ENCODE measurements at places on chromosomes 1 and 21.

DNA sequence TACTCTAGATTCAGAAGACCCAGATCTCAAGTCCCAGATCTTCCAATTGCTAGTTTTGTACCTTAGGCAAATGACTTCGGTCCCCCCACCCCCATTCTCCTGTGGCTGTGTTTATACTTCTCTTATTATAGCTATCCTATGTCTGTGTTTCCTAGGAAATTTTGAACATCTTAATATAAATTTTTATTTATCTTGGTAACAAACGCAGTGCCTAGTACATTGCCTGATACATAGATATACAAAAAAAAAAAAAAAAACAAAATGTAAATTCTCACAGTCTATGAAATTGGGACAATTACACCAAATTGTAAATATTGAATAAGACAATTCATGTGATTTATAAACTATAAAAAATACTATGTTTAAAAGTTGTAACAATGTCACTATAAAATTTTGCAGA lies 84.1 kb upstream of the SLC44A3 start:
- no peak for DNase-seq

DNA sequence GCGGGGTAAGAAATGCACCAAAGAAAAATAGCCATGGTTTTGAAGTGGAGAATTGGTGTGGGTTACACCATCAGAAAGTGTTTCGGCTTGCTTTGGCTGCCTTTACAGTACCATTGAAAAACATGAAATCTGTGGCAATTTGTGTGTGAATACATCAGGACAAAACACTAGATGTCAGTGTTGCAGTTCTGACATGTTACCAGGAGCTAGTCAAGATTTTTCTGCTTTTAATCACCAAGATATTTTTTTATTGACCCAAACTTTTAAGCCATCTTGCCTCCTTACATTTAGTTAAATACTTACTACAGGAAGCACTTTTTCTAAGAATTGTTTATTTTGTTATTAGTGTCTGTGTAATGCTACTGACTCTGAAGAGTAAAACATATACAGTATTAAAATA lies 14.3 kb downstream of the RRP15 start:
- DNase-seq = no peak

GRCh38 chr1:225660544-225660946 lies 7.6 kb upstream of the ENAH start:
- no peak for DNase-seq

GRCh38 chr1:174297351-174297750 lies 138.0 kb downstream of the RABGAP1L start:
- no peak for DNase-seq

GRCh38 chr1:190399233-190399632 lies 78.4 kb downstream of the BRINP3 start:
- DNase-seq = no peak

- DNase-seq = no peak
Observed at GRCh38 chr1:244782056-244782455, 53.4 kb upstream of the COX20 start.

GRCh38 chr1:1835546-1835945 lies 55.3 kb downstream of the GNB1 start:
- DNase-seq = no peak

- no peak for DNase-seq
Observed at GRCh38 chr1:118898712-118899111, 89.4 kb downstream of the TBX15 start.

GRCh38 chr1:174940646-174941175 lies 59.0 kb upstream of the CACYBP start:
- no peak for DNase-seq

DNA sequence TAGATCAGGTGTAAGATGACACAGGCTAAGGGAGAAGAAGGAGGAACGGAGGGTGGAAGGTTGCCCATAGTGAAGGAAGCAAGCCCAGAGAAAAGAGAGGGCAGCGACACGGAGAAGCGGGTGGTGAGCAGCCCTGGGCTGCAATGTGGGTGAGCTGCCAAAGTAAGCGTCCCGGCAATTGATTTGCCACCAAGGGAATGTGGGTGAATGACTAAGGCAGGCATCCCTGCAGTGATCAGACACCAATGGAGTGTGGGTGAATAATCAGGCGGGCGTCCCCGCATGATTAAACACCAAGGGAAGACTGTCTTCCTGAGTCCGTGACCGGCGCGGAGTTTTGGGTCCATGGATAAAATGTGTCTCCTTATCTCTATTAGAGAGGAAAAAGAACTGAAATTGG lies 79.6 kb downstream of the UCHL5 start:
- DNase-seq = no peak

DNA sequence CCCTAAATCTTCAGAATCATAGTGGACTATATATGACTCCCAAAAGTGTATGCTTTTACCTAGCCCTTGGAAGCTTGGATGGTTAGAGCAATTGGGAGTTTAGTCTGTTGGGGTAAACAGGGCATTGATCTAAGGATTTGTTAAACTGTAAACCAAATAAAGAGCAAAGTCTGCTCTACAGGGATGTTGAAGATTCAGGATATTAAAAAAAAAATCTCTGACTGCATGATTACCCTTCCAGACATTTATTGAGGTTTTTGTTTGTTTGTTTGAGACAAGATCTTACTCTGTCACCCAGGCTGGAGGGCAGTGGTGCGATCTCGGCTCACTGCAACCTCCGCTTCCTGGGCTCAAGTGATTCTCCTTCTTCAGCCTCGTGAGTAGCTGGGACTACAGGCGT lies 31.6 kb downstream of the PBX1 start:
- DNase-seq = no peak

DNA sequence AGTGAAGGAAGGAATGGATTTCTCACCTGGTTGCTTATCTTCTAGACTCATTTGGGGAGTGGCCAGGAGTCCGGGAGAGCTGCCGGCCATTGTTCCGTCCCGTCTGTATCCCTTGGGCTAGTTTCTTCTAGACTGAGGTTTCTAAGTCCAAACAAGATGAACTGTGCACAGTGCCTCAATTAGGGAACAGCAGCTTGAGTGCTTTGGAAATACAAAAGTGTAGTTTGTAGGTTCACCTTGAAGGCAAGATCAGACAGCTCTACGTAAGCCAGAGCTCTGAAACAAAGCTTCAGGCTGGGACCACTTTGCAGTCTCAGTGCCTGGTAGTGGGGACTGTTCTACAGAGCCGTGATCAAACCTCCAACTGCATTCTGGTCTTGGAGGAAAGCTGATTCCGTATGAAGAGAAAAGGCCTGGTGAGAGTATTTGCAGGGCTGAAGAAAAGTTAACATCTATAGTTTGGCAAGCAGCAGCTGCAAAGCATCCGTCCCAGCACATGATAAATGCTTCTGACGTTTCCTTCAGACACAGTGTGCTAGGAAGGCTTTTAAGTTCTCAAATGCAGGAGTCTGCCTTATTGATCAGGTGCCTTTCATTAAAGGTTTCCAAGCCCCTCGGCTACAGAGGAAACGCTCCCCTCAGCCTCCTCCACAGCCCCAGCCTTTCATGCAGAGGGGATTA lies 432.8 kb downstream of the KIF26B start:
- DNase-seq = no peak

GRCh38 chr1:224502459-224503160 lies 68.0 kb upstream of the WDR26 start:
- DNase-seq = no peak

DNA sequence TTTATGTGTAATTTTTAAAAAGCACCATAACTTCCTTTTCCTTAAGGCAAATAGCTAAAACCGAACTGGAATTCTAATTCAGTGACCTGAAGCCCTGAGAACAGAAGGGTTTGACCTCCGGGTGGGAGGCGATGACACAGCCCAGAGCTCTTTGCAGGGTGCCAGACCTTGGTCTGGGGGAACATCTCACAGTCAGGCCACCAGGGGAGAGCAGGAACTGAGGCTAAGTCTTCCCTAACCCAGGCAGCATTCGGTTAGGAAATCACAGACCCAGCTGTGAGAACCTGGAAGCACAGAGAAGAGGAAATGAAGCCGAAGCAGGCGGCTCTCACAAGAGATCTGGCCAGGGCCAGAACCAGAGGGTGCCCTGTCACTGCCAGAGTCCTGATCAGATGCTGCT lies 444.8 kb downstream of the TTLL7 start:
- no peak for DNase-seq

- no peak for DNase-seq
Observed at GRCh38 chr1:193919827-193920226, 733.4 kb upstream of the B3GALT2 start.

DNA sequence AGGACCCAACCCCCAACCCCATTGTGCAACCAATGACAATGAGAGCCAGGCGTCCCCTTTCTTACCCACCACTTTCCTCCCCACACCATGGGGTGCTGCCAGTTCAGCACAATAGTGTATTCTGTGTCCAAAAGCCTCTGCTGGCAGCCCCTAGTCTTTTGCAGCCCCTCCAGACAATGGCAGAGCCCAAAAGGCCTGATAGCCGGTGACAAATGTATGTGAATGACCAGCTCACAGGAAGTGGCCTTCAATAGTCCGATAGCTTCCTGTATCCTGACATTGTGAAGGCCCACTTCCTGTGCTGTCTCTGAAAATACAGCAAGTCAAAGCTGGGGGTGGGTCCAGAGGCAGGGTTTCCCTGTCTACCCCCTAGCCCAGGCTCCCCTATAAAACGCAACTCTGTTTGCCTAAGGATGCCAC lies 16.6 kb downstream of the SMIM12 start:
- no peak for DNase-seq

DNA sequence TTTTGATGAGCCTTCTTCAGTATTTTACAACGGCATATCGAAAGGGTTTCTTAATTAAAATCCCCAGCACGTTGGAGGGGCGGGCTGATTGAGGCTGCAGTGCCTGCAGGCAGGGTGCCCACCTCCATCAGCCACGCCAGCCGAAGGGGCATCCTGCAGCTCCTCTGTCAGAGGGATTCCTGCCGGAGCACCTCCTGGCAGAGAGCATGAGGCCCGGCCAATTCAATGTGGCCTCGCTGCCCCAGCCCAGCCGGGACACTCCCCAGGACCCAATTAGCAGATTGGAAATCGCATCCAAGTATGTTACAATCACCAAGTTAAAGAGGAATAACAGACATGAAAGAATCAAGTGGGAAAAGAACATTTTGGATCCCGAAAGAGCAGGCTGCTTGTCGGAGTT lies 216.6 kb downstream of the ST6GALNAC3 start:
- DNase-seq = no peak

- no peak for DNase-seq
Observed at GRCh38 chr1:153506831-153507413, 28.9 kb downstream of the S100A6 start.

- no peak for DNase-seq
Observed at GRCh38 chr21:46596201-46596600, 8.7 kb downstream of the S100B start.

DNA sequence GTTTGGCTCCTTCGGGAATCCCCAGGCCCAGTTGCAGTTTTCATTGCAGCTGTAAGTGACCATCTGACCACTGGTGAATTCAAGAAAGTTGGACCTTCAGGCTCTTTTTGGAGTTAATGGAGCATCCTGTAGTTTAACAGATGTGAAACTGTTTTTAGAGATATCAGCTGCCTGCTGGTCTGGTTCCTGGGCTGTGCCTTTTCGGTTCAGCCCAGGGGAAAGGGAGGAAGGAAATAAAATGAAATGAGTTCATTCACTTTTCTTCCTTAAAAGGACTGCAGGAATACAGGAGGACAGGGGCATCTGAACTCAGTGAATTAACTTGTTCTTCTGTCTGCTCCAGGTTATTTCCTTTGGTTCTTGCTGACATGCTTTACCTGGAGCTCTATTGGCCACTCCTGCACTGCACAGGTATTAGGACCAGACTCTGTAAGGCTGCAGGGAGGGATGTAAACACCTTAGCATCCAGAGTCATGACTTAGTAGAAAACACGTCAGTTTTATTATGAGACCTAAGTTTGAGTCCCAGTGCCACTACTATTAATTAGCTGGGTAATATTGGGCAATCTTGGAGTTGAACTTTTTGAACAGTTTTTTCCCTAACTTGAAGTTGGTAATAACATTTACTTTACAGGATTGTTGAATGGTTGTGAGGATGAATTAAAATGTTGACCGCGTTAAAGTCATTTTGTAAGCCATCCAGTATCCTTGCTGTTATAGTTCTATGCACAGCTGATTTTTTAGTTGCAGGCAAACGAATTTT lies 83.6 kb downstream of the LRRC8D start:
- no peak for DNase-seq

GRCh38 chr1:109625601-109626560 lies 6.2 kb downstream of the AMPD2 start:
- no peak for DNase-seq

DNA sequence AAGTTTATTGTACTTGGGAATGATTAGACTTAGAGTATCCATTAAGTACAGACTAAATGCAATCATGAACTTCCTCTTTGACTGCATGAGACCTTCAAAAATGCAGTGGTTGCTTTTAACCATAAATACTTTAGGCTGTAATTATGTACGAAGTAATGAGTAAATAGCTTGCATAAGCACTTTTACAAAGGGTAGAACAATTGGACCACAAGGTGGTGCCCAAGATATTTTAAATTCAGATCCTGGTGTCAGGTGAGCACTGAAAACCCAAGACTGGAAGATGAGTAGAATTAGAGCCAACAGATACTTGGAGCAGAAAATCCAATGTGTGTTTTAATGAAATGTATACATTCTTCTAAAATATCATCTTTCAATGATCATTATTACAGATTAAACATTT lies 43.4 kb upstream of the RHOU start:
- no peak for DNase-seq

- DNase-seq = no peak
Observed at GRCh38 chr1:3620708-3621107, 4.1 kb upstream of the TPRG1L start.

GRCh38 chr1:183562701-183563100 lies 27.6 kb downstream of the NCF2 start:
- no peak for DNase-seq

- DNase-seq = no peak
Observed at GRCh38 chr1:212607206-212607912, 1.2 kb upstream of the ATF3 start.

- DNase-seq = no peak
Observed at GRCh38 chr21:31397515-31397926, 53.5 kb upstream of the TIAM1 start.

DNA sequence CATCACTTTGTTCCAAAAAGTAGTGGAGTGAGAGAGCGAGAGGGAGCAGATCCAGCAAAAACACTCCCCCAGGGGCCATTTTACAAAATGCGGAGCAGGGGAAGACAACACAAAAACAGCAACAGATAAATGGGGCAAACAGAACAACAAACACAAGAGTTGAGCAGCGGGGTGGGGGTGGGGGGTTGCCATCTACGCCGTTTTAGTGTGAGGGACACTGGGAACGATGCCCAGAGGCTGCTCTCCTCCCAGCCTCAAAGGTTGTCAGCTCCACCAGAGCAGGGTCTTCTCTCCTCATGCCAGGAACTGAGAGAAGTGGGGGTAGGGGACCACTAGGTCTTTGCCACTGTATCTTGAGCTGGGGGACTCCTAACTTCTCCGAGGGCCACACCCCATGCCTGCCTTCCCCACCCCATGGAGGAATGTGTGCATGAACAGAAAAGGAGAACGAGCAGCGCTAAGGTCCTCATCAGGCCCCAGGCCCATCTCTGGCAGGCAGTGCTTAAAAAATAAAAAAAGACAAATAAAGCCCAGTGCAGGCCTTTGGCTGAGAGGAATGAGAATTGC lies 1.3 kb upstream of the PBXIP1 start:
- no peak for DNase-seq

DNA sequence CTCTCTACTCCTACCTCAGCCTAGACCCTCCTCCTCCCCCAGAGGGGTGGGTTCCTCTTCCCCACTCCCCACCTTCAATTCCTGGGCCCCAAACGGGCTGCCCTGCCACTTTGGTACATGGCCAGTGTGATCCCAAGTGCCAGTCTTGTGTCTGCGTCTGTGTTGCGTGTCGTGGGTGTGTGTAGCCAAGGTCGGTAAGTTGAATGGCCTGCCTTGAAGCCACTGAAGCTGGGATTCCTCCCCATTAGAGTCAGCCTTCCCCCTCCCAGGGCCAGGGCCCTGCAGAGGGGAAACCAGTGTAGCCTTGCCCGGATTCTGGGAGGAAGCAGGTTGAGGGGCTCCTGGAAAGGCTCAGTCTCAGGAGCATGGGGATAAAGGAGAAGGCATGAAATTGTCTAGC lies 21.6 kb upstream of the VPS13D start:
- DNase-seq = no peak
